Stimulated activated CD4-positive, alpha-beta T cell treated with anti-CD3 and anti-CD28 coated beads, TNF-alpha, amount 100 ng/mL, for 1 hour (primary cell): ENCODE measurements at places on chromosomes 12 and 14.

- DNase-seq = no peak
Measured at GRCh38 chr12:114685869-114686268, 1.9 kb upstream of the TBX3 start.

GRCh38 chr14:23602181-23603095 is 23.8 kb upstream of the JPH4 start:
- no peak for DNase-seq

DNA sequence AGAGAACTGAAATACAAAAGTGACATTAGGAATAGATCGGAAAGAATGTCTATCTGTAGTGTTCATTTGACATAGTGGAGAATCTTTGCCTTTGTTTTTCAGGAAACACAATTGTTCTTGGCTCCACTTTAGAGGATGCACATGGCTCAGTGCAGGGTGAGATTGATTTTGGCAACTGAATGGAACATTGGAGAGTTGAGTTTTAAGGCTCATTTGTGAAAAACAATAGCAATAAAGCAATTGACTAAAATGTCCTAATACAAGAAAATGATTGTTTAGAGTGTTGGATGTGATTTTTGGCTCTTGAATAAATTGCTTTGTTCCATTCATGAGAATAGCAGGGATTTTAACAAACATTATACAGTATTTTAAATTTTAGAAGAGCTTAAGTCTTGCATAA is 116.4 kb downstream of the SLC38A1 start:
- no peak for DNase-seq

DNA sequence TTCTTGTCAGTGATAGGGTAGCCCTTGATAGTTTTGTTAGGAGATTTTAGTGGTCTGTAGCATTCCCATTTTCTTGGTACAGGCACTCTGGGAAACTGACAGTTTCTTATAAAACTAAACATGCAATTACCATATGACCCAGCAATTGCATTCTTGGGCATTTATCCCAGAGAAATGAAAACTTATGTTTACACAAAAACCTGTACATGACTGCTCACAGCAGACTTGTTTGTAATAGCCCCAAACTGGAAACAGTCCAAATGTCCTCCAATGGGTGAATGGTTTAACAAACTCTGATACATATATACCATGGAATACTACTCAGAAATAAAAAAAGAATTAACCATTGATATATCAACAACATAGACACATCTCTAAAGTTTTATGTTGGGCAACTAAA is 75.5 kb downstream of the BORCS5 start:
- DNase-seq = no peak

DNA sequence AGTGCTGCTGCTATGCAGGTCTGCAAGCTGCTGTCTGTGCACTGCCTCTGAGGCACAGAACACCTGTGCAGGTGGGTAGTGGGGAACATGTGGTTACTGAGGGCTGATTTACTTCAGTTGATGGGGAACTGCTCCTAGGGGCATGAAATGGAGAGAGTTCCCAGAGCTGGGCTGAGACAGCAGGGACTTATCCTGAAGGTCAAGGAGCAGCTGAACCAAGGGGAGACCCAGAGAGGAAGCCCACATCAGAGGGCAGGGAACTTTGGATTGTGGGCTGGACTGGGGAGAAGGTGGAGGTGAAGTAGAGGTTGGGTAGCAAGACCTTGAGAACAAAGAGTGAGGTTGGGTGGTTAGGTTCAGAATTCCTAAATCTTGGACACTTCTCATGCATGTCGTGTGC is 311.9 kb downstream of the AACS start:
- no peak for DNase-seq

GRCh38 chr14:50319293-50319692 is 7.2 kb downstream of the DMAC2L start:
- DNase-seq = no peak

GRCh38 chr12:122356192-122356635 is 66.3 kb downstream of the CLIP1 start:
- peak; percentile 8 for DNase-seq

- no peak for DNase-seq
Measured at GRCh38 chr14:103833711-103834110, 13.7 kb downstream of the PPP1R13B start.

- DNase-seq = no peak
Measured at GRCh38 chr12:108468196-108468968, 46.7 kb upstream of the FICD start.

GRCh38 chr14:65794674-65795279 is 382.2 kb downstream of the FUT8 start:
- DNase-seq = no peak

- no peak for DNase-seq
Measured at GRCh38 chr12:29212682-29213403, 63.8 kb downstream of the FAR2 start.

DNA sequence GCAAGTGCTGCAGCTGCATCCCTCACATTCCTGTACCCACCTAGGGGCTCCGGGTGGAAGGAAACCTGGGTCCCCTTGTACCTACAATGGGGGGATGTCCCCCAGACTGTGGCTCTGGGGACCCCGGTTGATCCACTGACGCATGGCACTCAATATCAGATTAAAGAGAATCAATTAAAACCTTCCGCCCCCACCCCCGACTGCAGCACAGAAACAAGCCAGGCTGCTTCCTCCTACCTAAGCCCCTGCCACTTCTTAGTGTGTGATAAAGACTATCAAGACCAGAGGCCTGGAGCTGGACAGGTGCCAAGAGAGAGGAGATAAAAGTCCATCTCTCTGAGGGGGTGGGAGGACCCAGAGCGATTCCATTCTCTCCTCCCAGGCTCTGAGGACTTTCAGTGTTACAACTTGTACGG is 28.2 kb upstream of the RPLP0 start:
- DNase-seq = no peak

- DNase-seq = no peak
Measured at GRCh38 chr12:94180558-94181296, 32.4 kb downstream of the PLXNC1 start.

- no peak for DNase-seq
Measured at GRCh38 chr12:57008178-57008577, 1.8 kb upstream of the ZBTB39 start.

DNA sequence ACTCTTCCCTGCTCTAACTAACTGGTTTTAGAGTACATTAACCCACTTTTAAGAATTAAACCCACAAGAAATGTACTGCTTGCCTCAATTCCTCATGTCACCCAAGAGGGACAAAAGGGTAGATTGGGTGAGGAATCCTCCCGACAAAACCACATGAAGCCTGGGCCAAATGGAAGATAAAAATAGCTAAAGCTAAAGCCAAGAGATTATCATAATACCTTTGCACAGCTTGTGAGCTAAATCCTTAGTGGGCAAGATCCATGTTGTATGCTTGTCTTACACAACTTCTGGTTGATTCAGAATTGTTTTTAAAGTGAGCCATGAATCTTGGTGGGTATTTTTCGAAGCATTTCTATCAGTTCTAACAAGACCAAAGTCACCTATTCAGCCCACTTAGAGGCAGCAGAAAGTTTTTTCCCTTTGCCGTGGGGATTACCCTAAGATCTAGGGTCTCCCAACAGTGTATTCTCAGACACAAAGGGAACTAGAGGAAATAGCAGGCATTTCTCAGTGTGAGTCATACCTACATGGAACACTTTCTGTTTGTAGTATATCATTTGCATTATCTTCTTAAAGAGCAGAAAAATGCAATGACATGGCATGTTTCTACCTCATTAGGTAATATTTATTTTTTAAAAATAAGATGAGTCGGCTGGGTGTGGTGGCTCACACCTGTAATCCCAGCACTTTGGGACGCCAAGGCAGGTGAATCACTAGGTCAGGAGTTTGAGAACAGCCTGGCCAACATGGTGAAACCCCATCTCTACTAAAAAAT is 616.6 kb downstream of the KCNH5 start:
- DNase-seq = no peak

- DNase-seq = no peak
Measured at GRCh38 chr14:89298056-89298834, 118.8 kb downstream of the FOXN3 start.

DNA sequence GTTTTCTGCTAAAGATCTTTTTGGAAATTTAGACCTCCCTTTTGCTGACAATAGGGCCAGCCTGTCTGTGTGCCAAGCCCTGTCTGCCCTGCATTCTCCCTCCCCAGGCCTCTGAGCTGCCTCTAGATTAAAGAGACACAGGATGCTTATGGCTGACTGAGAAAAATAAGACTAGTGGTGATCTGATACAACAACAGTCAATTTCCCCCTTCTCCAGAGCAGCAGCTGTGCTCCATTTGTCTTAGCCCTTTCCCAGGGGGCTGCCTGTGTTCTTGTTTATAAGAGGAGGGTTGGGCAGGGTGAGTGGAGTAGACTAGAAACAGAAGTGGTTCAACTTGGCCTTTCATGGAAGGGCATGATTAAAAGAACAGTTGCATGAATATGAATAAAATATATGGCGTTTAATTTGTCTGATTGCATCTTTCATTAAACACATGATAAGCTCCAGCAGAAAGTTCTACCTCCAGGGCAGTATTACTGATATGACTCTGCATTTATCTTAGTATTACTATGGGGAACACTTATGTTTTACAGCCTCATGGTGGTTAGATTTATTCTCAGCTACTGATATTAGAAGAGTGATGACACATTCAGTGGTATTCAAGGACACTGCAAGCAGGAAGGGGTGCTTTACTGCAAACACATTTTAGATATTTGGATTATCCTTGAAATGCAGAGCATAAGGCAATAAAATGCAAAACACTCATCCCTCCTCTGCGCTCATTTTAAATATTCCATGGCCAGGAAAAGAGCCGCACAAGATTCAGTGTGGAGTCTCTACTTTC is 150.2 kb upstream of the CLEC14A start:
- DNase-seq = no peak
